Sciatic nerve (tissue), 2 donors: ENCODE measurements at places on chromosomes 4 and X. TPM values are rescaled to one million over a fixed set of nuclear protein-coding genes. Genes with fewer than 3 reads are reported as not detected.

GRCh38 chrX:136880003-136880451 is 498 bp downstream of the RBMX start:
- DNase-seq = no peak

DNA sequence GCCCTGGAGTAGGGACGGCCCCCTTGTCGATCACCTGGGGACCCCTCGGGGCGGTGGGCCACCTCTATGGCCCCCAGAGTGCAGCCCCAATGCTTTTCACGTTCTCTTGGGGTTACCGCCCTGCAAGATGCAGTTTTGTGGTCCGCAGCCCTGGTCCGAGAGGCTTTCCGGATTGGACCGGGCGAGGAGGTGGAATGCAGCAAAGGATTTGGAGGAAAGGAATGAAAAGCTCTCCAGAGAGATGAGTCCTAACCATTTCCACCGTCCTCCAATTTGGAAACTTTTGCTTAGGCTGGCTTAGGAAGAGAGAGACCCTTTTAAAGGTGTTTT is 601 bp downstream of the SLC25A43 start:
- no peak for DNase-seq

DNA sequence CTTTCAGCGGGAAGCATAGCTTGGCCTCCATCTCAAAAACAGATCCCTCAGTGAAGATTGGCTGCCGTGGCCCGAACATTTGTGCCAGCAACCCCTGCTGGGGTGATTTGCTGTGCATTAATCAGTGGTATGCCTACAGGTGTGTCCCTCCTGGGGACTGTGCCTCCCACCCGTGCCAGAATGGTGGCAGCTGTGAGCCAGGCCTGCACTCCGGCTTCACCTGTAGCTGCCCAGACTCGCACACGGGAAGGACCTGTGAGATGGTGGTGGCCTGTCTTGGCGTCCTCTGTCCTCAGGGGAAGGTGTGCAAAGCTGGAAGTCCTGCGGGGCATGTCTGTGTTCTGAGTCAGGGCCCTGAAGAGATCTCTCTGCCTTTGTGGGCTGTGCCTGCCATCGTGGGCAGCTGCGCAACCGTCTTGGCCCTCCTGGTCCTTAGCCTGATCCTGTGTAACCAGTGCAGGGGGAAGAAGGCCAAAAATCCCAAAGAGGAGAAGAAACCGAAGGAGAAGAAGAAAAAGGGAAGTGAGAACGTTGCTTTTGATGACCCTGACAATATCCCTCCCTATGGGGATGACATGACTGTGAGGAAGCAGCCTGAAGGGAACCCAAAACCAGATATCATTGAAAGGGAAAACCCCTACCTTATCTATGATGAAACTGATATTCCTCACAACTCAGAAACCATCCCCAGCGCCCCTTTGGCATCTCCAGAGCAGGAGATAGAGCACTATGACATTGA is 175.4 kb downstream of the FAT4 start:
- DNase-seq = no peak

DNA sequence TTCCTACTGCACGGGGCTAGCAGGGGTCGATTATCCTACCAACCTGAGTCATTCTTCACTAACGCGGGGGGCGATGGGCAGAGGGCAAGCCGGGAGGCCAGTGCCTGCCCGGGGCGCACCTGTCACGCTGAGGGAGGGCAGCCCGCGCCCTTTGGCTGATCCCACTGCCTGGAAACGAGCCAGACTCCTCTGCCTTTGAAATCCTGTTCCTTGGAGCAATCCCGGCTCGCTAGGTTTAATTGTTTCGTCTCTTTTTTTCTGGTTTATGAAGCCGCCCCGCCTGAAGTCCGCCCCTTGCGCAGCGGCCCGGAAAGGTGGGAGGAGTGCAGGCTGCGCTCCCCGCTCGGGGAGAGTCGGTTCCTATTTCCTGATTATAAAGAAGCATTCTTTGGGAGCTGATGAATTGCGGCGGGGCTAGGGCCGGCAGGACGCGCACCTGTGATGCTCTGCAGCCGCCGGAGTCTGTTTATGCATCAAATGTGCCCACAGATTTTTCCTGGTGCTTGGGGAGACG is 484.2 kb downstream of the BCOR start:
- no peak for DNase-seq

Gene SPIN2B
- total RNA-seq = 16.4 TPM

Gene UGT2A1
- total RNA-seq = not detected

DNA sequence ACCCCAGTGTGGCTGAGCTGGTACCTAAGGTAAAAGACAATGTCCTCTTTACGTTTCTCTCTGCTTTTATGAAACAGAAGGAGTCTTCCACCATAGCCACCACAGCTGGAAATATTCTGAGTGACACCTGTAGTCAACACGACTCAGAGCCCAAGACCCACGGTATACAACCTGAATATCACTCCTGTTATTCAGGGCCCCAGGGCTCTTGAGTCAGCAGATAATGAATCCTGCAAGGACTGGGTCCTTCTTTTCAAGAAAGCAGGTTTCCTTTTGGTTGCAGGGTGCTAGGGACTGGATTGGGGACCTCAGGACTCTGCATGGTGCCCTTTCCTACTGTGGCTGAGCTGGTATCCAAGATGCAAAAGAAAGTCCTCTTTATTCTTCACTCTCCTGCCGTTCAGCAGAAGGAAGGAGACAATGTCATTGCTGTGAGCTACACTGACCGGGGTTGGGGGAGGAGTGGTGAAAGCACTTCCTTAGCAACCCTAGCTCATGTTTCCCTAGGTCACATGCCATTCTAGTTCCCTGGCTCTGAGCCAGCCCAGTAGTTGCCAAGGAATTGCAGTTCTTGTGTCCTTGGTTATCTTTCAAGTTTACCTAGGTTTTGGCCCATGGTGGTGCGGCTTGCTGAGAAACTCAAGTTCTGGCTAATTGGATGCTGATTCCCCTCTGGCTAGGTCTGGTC is 23.7 kb upstream of the UNC5C start:
- DNase-seq = peak; percentile 63

DNA sequence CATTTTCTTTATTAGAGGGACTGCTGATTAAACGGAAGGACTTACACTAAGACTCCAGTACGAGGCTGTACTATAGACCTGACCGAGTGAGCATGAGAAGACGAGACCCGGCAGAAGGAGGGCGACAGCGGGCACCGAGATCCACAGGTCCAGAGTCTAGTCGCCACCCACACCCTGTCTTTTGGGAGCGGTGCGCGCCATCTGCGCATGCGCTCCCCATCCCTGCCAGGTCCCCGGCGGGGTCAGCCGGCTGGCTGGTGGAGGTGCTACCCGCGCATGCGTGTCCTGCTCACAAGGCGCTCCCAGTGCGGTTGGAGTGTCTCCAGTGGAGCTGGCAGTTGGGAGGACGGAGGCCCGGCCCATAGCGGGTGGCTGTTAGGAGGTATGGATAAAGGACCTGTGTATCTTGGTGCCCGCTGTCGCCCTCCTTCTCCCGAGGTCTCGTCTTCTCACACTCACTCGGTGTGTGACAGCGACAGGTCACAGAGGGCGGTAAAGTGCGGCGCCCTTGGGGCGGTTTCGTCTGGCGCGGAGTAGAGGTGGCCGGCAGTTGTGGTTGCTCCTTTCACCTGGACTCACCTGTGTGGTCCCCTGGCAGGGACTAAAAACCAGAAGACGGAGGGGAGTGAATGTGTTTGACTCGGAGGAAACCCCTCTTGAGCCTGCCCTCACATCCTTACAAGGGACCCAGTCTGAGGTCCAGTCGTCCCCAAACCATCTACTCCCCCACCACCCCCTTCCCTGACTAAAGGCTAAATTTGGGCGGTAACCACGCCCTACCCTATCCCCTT is 7.6 kb upstream of the HSD17B10 start:
- peak; percentile 78 for DNase-seq

Gene MAMLD1
- total RNA-seq = 15.3 TPM

GRCh38 chr4:99665983-99666382 is 8.4 kb upstream of the C4orf54 start:
- no peak for DNase-seq

GRCh38 chrX:71241301-71241700 is 12.6 kb downstream of the ZMYM3 start:
- DNase-seq = no peak

DNA sequence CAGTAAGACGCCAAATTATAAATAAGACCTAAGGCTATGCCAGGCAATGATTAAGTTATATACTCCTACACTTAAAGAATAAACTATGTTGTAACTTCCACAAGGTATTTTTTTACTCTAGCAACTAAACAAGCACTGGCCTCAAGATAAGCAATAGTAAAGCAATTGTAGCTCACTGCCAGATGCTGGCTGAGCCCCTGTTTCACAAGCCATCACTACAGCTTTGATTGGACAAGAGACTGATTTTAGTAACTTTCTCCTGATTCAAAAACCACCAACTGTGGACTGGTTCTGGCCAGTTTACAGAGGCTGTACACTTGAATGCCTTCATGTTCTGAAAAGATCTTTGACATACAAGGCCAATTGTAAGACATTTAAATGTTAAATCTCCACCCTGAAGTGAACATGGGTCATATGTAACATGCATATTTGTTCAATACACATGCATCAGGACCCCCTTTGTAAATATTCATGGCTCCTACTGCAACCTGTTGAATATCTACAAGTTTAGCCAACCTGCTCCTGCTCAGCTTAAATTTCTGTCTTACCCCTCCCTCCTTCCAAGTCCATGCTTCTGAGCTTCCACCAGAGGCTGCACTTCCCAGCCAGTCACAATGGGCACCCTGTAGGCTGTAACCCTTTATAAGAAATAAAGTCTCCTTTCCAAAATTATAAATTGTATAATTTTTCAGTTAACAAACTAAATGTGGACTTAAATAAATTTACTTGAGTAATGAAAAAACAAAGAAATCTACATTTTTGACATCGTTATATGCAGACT is 423.6 kb downstream of the ANKRD50 start:
- no peak for DNase-seq

- DNase-seq = no peak
These were observed 23.1 kb downstream of the SETD7 start for GRCh38 chr4:139532947-139533346.

Gene ENOPH1
- 30.0 TPM for total RNA-seq
